ENCODE measurements at places on chromosomes 13 and 19. TPM values are rescaled to one million over a fixed set of nuclear protein-coding genes. Genes with fewer than 3 reads are reported as not detected.
A peak's percentile ranks its signal among the peaks of the same experiment; 100 is the strongest.

DNA sequence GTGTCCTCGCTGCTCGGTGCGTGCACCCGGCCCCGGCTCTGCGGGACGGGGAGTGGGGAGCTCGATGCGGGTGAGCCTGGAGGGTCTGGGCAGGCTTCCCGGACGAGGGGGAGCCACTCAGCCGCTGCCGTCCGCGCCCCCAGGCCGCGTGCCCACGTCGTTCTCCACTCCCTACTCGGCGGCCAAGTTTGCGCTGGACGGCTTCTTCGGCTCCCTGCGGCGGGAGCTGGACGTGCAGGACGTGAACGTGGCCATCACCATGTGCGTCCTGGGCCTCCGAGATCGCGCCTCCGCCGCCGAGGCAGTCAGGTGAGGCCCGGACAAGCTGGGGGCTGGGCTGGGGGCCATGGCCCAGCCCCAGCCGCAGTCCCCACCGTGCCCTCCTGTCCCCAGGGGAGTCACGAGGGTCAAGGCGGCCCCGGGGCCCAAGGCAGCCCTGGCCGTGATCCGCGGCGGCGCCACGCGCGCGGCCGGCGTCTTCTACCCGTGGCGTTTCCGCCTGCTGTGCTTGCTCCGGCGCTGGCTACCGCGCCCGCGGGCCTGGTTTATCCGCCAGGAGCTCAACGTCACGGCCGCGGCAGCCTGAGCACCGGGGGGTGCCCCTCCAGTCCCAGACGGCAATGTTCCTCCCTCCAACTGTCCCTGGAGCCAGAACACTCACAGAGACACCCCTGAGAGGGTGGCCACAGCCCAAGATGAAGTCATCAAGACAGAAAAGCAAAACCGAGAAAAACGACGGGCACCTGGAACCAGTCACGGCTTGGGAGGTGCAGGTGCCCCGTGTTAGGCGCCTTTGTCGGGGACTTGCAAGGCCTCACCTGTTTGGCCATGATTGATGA, 2.5 kb upstream of the RPL36 start:
- H3K4me1 ChIP-seq, result peaks cover 34% of the 10 kb centered on the region
- DNase-seq, result no peak
- H3K27me3 ChIP-seq, result no peaks in the 10 kb centered on the region
- H3K27ac ChIP-seq, result peak overlapping the region; percentile 89
- no peak overlapping the region for H3K4me3 ChIP-seq

DNA sequence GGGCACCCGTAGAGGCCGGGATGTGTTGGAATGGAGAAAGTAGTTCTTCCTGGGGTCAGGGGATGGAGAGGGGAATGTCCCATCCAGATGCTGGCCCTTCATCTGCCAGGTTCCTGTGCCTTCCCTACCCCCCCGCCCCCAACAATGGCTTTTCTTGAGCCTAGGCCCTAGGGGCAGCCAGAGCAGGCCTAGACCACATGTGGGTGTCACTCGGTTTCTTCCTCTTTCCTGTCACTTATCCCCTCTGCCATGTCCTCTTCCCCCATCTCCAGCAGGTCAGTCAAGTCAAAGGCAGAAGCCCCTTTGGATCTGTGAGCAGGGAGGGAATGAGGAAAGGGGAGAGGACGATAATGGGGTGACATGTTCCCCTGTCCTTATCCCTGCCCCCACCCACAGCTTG, 36.4 kb downstream of the LYL1 start:
- H3K27me3 ChIP-seq, result no peaks in the 10 kb centered on the region
- DNase-seq, result no peak
- H3K27ac ChIP-seq, result no peak overlapping the region
- H3K4me3 ChIP-seq, result no peak overlapping the region
- H3K4me1 ChIP-seq, result peaks cover 85% of the 10 kb centered on the region
- H3K36me3 ChIP-seq, result no peaks in the 10 kb centered on the region

- H3K4me3 ChIP-seq, result no peak overlapping the region
- no peaks in the 10 kb centered on the region for H3K36me3 ChIP-seq
These were observed 1.8 kb downstream of the HOOK2 start for GRCh38 chr19:12773571-12773970.

- no peak overlapping the region for H3K27ac ChIP-seq
- H3K27me3 ChIP-seq, result peaks cover 10% of the 10 kb centered on the region
- DNase-seq, result no peak
- no peaks in the 10 kb centered on the region for H3K36me3 ChIP-seq
These were observed 4.2 kb downstream of the NRTN start for GRCh38 chr19:5809053-5809452.

DNA sequence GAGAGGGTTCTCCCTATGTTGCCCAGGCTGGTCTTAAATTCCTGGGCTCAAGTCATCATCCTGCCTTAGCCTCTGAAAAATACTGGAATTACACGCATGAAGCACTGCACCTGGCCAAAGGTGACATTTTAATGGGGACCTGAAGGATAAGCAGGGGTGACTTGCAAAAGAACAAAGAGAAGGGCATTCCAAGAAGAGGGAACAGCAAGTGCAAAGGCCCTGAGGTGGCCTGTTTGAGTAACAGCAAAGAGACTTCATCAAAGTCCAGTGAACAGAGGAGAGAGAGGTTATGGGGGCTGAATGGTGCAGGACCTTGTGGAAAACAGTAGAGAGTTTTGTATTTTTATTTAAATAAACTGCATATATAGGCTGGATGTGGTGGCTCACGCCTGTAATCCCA, 4.1 kb downstream of the CA11 start:
- H3K4me1 ChIP-seq, result peaks cover 28% of the 10 kb centered on the region
- no peaks in the 10 kb centered on the region for H3K27me3 ChIP-seq
- DNase-seq, result no peak

- DNase-seq, result peak; percentile 60
- H3K27me3 ChIP-seq, result no peaks in the 10 kb centered on the region
- H3K27ac ChIP-seq, result no peak overlapping the region
These were observed 220.9 kb downstream of the FOXO1 start for GRCh38 chr13:40445557-40445990.

CRX gene
- total RNA-seq, result not detected

BRME1 gene
- 102 TPM for total RNA-seq

DMKN gene
- 18.1 TPM for total RNA-seq

COX7A1 gene
- total RNA-seq, result 7.8 TPM

Data from transverse colon (tissue), 4 donors.